HCEC 1CT (cell line): ENCODE measurements at places on chromosomes 1 and 21.

GRCh38 chr1:113242481-113242880 lies 147.8 kb upstream of the MAGI3 start:
- no peak for DNase-seq

- DNase-seq, result no peak
Observed at GRCh38 chr1:158675563-158676323, 10.8 kb downstream of the SPTA1 start.

DNA sequence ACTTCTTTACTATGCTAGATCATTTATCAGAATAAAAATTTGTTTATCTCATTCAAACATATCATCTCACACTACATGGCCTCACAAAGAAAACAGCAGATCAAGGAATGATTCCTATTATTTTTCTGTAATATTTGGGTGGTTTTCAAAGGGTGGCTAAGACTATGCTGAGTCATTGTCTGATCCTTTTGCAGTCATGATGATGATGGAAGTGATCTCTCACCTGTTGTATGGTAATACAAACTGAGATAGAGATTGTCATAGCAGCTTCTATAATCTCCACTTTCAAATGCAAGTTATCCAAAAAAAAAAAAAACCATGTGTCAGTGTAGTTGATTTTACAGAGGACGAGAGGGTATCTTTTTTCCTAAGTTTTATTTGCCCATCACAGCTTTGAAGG lies 37.2 kb upstream of the GBP5 start:
- no peak for DNase-seq

DNA sequence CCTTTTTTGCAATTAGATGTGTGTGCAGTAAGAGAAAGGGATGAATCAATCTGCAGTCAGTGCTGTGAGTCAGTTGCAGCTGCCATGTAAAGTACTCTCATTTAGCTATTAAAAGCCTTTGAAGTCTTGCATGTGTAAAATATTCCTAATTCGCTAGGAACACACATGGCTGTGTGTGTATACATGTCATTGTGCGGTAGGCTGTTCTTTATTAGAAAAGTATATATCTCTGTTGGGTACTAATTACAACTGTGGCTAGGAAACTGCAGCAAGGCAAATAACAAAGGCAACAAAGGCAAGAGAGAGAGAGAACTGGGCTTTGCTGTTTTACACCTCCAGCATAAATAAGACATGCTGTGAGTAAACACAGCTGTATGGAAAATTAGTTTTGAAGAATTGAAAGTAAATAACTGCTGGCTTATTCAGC lies 41.7 kb downstream of the EPB41 start:
- no peak for DNase-seq
